ENCODE measurements at places on chromosomes 7 and 10.

GRCh38 chr7:117875566-117875965 is 2.3 kb upstream of the CTTNBP2 start:
- DNase-seq, result no peak

DNA sequence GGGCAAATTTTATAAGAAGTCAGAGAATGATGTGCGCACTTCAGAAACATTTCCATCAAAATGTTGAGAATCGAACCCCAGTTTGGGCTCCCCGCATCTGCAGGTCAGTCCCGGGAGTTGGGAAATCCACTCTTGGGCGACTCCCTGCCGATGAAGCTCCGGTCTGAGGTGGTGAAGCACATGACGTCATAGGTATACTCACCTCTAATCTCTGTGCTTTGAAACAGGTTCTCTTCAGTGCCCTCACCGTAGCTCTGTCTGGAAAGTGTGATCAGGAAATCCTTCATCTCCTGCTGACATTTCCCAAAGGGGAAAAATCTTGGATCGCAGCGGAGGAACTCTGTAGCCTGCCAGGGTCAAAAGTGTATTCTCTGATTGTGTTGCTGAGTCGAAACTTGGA is 138.5 kb downstream of the ABCA13 start:
- DNase-seq, result no peak

GRCh38 chr7:30559611-30560010 is 35.1 kb upstream of the GARS1 start:
- no peak for DNase-seq

DNA sequence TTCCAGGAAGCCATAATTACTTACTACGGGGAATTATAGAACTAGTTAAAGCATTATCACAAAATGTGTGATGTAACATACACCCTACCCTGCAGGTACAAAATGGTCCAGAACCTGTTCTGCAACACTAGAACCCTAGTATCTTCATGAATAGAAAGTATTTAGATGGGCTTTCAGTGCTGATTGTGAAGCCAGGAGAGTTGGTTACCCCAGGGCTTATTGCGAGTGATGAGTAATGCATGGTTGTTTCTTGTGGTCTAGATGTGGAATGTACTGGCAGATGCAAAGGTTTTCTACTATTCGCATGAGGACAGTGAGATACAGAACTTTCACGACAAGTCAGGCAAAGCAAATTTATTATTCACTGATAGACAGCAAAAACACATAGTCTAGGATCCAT is 33.6 kb upstream of the AGR3 start:
- no peak for DNase-seq

GRCh38 chr7:125057963-125058362 is 128.3 kb upstream of the POT1 start:
- DNase-seq, result no peak

DNA sequence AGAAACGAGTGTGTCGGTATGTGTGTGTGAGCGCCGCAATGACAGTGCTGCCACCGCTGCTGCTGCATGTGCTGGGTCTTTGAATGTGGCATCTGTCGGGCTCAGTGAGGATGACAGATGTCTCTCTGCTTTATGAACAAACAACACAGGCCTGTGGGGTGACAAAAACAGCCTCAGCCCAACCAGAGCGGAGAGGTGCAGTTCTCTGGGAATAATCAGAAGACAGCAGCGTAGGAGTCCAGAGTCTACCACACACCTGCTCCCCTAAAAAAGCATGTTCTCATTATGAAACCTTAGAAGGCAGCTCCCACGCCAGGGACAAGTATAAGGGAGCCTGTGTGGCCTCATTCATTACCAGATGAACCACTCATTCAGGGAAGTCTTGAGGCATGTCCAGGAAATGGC is 278.3 kb downstream of the KCNMA1 start:
- DNase-seq, result no peak

DNA sequence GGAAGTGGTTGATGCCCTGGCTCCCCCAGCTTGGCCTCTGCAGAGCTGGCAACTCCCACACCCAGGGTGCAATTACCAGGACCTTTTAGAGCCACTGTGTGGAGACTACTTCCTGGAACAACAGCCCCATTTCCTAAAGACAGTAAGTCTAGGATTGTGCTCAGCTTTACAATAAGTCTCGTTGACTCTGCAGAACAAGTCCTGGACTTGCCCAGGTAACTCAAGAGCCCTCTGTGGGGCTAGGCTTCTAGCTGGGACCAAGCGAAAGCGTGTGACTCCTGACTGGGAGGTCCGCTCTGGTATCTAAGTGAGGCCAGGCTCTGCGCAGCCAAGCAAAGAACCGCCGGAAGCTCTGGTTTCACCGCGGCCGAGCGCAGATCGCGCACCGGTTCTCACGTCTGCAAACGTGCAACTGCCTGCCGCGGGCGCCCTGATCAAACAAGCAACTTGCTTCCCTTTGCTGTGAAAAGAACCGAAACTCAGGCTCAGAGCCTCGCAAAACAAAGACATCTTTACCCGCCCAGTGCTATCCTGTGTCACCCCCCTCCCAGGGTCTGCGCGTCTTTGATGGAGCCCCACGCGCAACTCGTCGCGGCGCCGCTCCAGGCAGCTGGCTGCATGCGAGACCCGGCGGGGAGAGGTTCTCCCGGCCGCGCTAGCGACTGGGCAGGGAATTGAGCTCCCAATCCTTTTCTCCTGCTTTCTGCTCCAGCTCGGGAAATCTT is 4.4 kb upstream of the PDLIM1 start:
- DNase-seq, result peak; percentile 12

DNA sequence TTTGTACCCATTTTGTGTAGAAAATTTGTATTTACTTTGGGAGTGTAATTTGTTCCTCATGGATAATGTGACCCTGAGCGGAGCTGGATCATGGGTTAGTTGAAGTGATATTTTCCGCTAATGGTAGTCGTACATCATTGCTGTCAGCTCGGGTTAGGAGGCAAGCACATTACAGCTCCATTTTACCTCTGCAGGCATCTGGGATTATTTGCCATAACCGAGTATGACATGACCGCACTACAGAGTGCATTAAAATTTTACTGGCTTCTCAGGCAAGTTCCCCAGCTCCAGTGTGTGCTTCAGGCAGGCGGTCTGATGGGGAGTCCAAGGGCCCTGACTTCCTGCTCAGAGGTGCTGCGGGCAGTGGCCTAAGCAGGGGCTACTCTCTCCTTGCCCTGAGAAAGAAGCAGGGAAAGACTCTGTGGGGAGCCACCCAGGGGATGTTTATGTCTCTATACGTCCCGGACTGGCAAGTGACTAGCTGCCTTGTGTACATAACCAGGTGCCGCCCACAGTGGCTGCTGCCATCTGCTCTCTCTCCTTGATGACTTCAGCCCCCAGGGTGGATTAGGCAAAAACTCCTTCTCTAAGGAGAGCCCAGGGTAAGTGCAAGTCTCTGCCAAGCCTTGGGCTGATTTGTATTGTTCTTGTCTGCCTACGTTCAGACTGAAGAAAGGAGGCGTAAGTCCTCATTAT is 685.3 kb upstream of the GALNT17 start:
- DNase-seq, result no peak

- no peak for DNase-seq
These were observed 573.0 kb upstream of the IGFBP3 start for GRCh38 chr7:46494028-46494427.

GRCh38 chr10:103542764-103543616 is 49.5 kb downstream of the NEURL1 start:
- DNase-seq, result peak; percentile 32

Measured in activated naive CD4-positive, alpha-beta T cell treated with Interleukin-2 at 50 U/mL for 16 hours (primary cell).